Esophagus squamous epithelium (tissue), 5 donors: ENCODE measurements at places on chromosomes 4 and X.

DNA sequence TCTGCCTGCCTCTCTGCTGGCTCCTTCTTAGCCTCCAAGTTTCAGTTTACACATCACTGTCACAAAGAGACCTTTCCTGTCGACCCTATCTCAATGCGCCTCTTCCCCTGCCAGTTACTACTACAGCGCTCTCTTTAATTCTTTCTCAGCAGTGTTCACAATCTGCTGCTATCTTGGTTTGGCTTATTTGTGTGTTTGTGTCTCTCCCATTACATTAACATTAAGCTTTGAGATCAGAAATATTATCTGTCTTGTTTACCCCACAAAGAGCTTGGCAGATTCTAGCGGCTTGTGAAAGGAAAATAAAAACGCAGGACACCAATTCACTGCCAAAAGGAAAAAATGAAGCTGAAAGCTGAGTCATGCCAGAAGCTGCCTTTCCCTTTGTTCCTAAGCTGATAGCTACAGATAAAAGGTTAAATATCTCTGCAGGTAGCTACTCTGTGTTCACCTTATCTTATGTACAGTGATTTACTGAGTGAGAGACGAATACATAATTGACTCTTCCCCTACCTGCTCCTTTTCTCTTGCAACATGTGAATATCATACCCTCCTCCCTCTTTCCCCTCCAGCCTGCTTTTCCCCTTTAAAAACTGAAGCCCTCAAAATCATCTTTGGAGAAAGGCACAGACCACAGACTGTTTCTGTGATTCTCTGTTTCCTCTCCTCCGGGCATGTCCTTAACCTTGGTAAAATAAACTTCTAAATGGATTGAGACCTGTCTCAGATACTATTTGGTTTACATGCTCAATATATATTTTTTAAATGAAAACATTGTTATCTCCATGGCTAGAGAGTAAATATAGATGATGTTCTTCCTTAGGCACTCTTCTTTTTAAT is 19.3 kb upstream of the SLC9A7 start:
- DNase-seq = no peak

GRCh38 chr4:89177807-89178206 is 66.5 kb downstream of the TIGD2 start:
- DNase-seq = no peak

DNA sequence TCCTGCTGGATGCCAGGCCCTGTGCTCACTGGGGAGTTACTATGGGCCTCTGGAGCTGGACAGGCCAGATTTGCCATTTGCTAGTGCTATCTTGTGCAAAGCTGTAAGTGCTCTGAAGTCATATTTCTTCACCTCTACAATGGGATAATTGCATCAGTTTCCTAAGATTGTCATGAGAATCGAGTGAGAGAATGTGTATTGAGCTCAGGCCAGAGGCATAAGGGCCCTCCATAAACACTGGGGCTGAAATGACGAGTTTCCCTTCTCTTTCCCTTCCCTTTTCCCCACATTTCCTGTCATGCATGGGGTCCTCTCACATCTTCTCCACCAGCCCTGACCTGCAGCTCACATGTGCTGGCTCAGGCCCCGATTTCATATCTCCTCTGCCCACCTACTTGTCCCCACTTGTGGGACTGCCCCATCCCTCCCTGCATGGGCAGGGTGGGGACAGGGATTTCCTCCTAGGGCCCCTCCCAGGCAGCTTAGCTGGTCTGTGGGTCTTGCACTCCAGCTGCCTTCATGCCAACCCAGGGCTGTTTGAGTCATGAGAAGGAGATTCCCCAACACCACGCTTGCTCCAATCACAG is 358.8 kb downstream of the MID1IP1 start:
- no peak for DNase-seq

GRCh38 chr4:52704133-52704532 is 45.0 kb upstream of the USP46 start:
- no peak for DNase-seq

GRCh38 chr4:120207021-120207420 is 140.4 kb upstream of the MAD2L1 start:
- no peak for DNase-seq

- no peak for DNase-seq
Observed at GRCh38 chrX:138073626-138074025, 507.7 kb downstream of the ZIC3 start.

- DNase-seq = no peak
Observed at GRCh38 chr4:168386002-168386401, 67.5 kb upstream of the DDX60 start.

GRCh38 chrX:9356846-9357245 is 108.0 kb upstream of the TBL1X start:
- DNase-seq = no peak

DNA sequence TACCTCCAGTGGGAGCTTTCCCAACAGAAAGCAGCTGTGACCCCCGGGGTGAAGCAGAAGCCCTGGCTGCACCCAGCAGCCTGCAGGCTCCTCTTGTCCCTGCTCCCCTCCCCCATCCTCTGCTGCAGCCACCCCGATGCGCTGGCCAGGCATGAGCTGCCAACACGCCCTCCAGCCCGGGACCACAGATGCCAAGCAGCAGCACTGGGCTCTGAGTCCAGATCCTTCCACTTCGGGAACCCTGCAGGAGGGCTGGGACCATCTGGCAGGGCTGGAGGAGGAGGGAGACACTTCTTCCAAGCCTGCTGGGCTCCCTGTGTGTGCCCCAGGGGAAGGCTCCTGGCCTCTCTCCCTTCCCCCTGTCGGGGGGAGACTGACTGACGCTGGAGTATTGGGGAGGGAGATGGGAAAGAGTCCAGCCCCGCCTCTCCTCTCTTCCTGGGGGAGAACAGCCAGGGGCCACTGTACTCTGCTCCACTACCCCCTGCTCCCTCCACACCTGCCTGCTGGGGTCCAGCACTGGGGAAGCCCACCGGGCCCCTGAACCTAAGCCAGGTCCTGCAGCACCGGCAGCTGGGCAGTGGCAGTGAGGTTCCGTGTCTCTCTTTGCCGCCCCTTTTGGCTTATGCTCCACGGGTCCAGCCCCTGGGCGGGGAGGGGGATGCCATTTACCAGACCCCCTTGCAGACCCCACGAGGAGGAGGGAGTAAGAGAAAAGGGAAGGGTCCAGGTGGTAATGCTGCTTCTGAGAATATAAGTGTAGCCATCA is 55.7 kb downstream of the PPP2R2C start:
- DNase-seq = no peak

- no peak for DNase-seq
Observed at GRCh38 chr4:159358226-159358625, 255.3 kb downstream of the RAPGEF2 start.

- no peak for DNase-seq
Observed at GRCh38 chr4:10504570-10505179, 47.4 kb upstream of the ZNF518B start.

DNA sequence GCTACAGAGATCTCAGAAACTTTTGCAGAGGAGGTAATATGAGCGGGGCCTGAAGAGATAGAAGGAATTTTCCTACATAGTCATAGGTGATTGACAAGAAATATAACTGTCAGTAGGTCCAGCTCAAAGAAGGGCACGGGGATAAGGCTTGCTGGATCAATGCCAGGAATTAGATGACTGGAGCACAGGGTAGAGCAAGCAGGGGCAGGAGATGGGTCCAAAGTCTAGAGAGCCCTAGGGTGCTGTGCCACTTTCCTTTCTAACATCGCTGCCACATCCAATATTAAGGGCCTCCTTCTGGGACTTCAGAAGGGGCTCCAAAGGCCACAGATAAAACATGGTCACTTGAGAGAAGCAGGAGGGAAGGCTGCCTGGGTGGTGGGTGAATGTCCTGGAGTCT is 402.2 kb downstream of the MID1IP1 start:
- no peak for DNase-seq

DNA sequence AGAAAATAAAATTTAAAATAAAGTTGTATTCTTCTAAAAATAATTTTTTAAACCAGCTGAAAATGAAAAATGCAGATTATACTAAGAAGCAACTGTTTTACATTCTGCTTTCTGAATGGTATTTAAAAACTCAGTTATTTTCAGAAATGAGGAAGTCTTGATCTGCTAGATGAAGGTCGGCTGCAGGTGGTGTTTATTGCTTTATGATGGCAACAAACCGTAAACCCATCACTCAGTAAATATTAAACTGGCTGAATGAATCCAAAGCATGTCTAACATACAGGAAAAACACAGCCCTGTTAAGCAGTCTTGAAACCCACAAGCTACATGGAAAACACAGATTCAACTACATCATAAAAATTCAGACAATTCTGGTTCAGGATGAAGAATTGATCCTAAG is 29.3 kb downstream of the DYNLT3 start:
- DNase-seq = no peak

DNA sequence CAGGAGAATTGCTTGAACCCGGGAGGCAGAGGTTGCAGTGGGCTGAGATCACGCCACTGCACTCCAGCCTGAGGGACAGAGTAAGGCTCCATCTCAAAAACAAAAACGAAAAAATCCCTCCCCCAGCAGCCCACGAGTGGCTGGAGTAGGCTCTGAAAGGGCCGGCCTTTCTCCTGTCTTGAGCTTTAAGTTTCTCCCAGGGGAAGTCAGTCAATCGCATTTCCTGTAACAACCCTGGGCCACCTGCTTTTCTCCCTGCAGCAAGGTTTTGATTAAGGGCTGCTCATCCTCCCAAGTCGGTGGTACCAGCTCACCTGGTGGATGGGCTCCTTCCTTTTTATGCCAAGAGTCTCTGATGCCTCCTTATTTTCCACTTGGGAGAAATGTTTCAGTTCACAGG is 2.0 kb upstream of the NYX start:
- no peak for DNase-seq

GRCh38 chrX:148723551-148723950 is 223.1 kb downstream of the AFF2 start:
- DNase-seq = no peak
